ENCODE measurements at places on chromosomes 6 and 20.

DNA sequence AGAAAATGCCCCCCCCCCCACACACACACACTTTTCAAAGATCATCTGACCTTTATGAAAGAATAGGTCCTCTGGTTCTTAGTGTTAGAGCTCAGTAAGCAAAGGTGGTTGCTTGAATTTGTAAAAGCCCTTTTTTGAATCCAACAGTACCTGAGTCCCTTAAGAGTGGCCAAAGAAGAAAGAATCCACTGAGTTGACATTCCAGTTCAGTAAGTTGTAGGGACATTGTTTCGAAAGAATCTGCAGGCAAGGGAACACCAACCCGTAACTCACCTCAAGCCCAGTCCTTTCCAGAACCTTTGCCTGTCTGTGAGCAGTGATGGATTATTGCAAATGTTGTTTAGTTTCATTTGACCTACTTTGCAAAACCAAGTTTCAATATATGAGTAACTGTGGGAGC is 64.2 kb upstream of the MAP3K4 start:
- DNase-seq: no peak

- no peak for DNase-seq
These were observed 288.8 kb downstream of the CDC5L start for GRCh38 chr6:44676246-44676790.

GRCh38 chr6:32920715-32921114 is 20.1 kb downstream of the HLA-DMB start:
- DNase-seq: no peak

GRCh38 chr20:25025091-25025861 is 32.7 kb downstream of the ACSS1 start:
- no peak for DNase-seq

DNA sequence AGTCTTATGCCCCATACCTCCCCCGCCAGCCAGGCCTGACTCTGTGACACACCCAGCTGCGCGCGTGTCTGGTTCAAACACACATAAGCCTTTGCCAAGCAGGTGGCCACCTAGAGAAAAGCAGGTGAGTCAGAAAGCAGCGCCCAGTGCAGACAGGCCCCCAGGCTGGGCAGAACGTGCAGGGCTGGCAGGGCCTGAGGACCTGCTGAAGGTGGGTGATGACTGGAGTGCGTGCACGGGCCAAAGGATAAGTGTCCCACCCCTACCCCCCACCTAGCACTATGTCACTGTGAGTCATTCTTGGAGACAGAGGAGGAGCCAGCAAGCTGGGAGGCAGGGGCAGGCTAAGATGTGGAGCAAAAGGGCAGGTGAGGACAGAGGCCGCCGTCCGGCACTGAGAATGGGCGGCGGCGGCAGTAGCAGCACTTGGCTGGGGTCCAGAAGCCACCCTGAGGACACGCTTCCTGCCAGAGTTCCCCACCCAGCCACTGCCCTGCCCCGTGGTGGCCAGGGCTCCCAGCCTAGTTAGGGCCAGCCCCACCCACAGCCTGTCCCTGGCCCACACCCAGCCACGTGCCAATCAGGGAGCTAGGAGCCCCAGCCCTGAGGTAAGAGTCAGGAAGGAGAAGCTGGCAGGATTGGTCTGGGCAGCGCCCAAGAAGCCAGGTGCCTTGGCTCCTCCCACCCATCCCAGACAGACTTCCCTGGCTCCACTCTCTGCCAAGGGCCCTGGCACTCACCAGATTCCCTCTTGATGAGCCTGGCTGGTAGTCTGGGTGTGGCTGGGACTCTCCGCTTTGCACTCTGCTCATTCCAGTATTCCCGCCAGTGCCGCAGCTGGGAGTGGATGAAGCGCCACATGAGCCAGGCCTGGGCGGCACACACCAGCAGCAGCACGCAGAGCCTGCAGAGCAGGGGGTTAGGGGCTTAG is 72.7 kb downstream of the TRAM2 start:
- no peak for DNase-seq

GRCh38 chr6:70180901-70181599 is 121.8 kb downstream of the COL9A1 start:
- no peak for DNase-seq

DNA sequence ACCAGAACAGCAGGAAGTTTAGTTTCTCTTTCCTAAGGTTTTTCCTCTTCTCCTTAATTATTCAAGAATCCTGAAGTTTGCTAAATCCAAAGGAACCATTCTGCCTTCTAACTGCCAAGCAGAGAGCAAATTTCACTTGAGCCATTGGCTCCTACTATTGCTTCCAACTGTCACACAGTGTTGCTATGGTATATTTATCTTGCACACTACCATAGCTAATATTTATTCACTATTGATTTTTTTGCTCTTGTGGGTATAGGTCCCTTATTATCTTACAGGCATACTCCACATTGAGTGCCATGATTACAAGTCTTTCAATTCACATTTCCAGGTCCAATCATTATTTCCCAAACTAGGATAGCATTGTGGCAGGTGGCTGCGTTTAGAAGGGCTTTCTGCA is 266.7 kb upstream of the FLRT3 start:
- no peak for DNase-seq

GRCh38 chr20:59770270-59770669 is 163.2 kb downstream of the SYCP2 start:
- no peak for DNase-seq

- DNase-seq: no peak
These were observed 21.4 kb downstream of the BHLHE23 start for GRCh38 chr20:62985444-62985778.

DNA sequence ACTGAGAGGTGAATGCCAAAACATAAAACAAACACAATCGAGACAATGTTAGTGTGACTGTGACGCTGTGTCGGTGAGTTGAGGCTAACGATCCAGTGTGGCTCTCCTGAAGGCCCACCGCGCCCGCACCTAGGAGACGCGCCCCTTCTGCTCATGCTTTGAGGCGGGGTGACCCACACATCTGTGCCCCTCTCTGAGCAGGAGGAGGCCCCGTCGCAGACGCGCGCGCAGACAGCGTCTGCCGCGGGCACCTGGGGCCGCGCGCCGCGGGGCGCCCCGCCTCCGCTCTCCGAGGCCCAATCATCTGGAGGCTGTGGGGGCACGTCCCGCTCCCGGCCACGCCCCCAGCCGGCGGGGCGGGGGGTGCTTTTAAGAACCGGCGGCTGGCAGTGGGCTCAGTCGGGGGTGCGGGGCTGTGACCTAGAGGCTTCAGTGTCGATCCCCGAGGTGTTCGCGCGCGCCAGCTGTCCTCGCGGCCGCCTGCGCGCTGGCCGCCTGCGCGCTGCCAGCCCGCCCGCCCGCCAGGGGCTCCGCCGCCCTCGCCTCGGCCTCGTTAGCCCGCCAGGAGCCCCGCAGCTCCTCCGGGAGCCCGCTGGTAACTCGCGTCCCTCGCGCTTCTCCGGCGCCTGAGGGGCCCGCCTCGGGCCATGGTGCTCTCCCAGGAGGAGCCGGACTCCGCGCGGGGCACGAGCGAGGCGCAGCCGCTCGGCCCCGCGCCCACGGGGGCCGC is at the start of gene SLC16A10:
Gene SLC16A10, plus strand, starts transcription at position 398 of the 730 bp plus-strand sequence. Its CDS starts 250 bp downstream, at position 648.
- DNase-seq: peak; percentile 52

DNA sequence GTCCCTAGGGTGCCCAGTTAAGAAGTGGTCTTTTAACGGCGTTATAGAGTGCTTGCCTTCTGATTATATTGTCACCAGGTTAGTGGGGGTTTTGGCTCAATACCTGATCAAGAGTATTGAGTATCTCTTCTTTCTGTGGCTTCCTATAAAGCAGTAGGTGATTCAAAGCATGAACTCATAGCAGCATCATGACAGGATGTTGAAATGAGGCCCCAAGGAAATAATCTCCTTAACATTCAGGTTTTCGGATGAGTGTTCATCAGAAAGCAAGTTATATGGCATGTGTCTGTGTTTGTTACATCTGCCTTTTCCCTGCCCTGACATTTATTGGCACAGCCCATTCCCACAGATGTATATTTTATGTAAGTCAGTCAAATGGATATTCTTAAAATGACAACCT is 301.0 kb downstream of the FARS2 start:
- no peak for DNase-seq
